Activated CD4-positive, alpha-beta T cell treated with anti-CD3 and anti-CD28 coated beads, Interleukin-10, Interleukin-2, amounts not matched to agents 100 ng/mL and 50 ng/mL, durations not matched to agents 16 hours and 8 hours (primary cell): ENCODE measurements at places on chromosomes 12 and 14.

- DNase-seq, result no peak
Measured at GRCh38 chr12:41846718-41847117, 298.0 kb downstream of the GXYLT1 start.

GRCh38 chr12:41061192-41061591, 126.9 kb upstream of the PDZRN4 start:
- no peak for DNase-seq

DNA sequence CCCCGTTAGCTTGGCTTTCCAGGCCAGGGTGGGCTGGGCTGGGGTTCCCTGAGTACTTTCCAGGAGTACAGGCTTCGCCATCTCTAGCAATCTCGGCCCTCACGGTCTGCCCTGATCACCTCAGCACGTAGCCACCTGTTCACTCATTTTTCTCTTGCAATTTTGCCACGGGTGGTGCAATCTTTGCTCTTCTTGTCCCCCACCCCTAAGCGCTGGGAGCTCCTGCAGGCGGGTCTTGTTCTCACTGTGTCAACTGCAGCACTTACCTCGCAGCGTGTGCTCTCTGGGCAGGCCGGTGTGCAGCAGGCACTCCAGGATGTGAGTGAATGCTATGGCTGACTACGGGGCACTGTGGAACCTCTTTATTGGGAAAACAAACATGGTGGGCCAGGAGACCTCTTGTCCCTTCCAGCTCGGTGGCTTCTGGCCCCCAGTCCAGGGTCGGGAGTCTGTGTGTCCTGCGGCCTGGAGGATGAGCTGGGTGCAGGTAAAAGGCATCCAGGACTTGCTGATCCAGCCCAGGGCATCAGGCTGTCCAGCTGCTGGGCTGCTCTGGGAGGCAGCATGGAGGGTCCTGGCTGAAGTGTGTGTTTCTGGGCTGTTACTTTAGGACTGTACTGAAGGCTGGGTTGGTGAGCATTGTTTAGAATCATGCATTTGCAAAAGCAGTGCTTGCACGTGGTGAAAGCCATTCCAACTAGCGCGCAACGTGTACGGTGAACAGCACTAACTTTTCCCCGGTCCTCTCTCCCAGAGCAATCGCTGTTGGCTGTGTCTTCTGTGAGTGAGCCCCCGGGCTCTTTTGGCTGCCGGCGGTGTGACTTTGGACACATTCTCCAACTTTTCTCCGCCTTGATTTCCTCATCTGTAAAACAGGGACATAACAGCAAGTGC, 1.5 kb upstream of the ULK1 start:
- no peak for DNase-seq

- DNase-seq, result no peak
Measured at GRCh38 chr14:99255621-99256482, 16.1 kb downstream of the BCL11B start.

DNA sequence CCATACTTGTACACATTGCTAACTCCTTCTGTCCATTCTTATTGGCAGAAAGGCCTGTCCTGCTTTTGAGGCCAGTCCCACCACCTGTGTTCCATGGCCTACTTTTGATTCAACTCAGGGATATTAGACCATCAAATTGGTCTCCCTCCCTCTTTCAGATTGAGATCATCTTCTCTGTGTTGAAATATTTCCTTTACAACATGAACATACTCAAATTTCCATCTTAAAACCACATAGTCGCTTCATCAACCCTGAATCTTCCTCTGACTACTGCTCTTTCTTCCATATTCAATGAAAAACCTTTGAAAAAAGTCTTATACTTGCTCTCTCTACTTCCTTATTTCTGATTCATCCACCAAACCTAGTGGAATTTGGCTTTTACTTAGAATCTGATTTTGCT, 34.9 kb downstream of the TRMT5 start:
- DNase-seq, result peak; percentile 66
